ENCODE measurements at places on chromosomes 6 and 20.

- DNase-seq, result no peak
Measured at GRCh38 chr6:70860045-70860444, 96.8 kb downstream of the B3GAT2 start.

DNA sequence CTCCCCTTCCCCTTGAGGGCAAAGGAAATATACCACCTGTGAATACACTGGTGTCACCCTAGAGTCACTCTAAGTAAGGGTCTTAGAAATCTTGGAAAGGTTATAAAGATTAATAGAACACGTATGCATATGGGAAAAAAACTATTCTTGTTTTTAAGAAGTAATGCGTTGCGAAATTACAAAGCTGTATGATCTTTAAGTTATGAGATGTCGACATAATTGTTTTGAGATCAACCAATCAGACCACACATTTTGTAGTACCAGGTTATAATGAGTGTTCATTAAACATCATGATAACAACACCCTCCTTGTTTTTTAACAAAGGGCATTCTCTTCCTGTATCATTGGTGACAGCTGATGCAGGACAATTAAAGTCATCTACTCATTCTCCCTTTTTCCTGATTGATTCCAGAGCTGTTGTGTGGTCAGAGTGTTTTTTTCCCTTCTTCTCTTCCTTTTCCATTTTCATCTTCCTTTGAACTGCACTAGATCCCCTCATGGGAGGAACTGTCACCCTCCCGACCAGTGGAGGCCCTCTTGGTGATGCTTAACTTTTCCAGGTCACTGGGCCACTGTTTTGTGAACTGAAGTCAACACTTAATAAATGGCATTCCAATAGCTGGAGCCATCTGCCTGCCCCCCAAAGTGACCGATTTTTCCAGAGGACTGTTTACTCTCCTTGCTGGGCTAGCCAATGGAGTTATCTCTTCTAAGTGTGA is 37.0 kb downstream of the PRDM1 start:
- no peak for DNase-seq

DNA sequence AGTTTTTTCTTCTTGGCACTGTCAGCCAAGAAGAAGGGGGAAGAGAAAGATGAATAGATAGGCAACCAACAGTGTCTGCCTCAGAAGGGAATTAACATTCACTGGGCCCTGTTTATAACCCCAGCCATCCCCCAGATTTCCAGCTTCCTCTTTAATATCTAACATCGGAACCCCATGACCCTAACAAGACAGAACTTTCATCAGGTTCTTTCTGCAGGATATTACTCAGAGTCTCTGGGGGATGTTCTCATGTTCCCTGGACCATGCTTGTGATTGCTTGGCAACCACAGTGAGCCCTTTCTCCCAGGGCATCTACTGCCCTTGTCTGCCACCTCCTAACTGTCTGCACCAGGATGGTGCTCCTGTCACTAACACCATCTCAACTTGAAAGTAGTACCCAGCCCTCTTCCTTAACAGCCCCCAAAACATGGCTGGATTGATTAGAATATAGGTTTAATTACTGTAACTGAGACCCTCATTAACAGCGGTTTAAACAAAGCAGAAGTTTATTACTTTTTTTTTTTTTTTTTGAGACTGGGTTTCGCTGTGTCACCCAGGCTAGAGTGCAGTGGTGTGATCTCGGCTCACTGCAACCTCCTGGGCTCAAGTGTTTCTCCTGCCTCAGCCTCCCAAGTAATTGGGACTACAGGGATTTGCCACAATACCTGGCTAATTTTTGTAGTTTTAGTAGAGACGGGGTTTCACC is 12.0 kb upstream of the PTPN1 start:
- no peak for DNase-seq

GRCh38 chr20:37305079-37305478 is 15.6 kb downstream of the MANBAL start:
- no peak for DNase-seq

DNA sequence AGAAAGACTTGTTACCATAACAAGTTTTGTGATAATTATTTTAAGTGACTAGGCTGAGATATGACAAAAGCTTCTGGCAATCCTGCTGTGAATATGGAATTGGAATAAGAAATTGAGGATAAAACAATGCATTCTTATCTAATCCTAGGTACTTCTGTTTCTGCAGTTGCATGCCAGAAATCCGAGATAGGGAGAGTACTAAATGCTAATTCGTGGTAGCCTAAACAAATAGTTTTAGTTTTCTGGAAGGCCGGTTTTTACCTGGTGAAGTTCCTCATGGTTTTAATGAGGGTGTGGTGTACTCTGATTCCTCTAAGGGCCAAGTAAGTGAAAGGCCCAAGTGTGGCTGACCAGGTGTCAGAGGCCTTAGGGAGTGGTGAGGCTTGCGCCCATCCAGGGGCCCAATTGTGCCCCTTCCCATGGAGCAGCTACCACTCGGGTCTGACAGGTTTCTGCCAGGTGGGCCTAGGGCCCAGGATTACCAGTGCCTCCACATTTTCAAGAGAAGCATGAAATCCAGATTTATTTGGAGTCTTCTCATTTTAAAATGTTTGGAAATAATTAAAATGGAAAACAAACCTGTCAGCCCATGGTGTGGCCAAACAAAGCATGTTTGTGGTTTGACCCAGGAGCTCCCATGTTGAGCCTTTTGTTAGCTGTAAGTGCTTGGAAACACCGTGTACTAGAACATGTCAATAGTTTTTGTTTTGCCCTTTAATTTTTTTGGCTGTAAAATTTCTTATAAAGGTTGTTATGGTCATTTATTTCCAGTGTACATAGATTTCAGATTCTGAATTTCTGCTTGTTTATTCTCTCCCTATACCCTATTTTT is 6.6 kb downstream of the PLCB4 start:
- no peak for DNase-seq

DNA sequence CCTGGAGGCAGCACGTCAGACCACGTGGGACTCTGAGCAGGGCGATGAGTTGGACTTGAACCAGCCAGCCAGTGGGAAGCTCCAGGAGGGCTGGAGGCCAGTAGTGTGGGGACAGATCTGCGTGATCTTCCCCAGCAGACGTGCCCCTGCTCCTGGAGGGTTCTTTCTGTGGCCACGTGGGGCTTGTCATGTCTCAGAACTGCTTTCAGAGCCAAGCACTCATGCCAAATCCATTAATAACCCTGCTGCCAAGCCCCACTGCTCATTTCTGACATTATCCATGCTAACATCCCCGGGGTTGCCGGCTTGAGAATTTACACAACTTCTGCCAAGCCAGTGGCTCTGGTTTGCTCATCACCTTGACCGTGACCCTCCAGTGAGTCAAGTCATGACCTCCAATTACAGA is 38.3 kb downstream of the SIRPA start:
- DNase-seq, result no peak

GRCh38 chr6:169791721-169792131 is 40.3 kb downstream of the ERMARD start:
- DNase-seq, result no peak

DNA sequence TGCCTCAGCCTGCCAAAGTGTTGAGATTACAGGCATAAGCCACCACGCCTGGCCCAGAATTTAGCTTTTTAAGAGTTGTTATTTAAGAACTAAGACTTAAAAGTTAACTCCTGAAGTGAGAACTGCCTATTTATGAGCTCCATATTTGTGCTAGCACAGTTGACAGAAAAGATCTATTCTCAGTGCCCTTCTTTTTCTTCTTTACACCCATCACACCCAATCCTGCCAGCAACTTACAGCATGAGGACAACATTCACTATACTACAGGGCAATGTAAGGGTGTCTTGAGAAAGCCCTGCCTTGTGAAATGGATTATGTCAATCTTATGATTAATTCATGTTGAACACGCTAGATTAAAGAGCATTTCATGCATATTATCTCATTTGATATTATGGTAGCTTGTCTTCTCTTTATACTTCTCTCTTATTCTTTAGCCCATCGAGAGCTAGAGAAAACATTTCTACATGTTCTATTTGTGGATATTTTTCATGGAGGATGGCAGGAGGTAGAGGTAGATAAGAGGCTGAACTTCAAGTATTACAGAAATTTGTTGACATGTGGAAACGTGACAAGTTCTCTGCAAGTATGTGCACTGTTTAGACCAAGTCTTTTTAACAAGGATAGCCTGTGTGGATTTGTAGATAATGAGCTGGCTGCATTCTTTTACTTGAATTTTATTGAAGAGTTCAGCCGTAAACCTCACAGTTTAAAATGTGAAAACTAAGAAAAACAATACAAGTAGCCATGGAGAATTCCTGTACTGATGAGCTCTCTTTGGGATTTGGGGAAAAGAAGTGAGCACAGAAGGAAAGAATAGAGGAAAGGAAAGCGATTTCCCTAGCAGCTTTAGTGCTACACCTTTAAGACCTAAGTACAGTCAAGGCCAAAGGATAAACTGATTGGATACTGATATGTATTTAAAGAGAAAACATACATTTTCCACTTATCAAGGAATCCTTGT is 212.2 kb downstream of the ARHGAP18 start:
- DNase-seq, result no peak

DNA sequence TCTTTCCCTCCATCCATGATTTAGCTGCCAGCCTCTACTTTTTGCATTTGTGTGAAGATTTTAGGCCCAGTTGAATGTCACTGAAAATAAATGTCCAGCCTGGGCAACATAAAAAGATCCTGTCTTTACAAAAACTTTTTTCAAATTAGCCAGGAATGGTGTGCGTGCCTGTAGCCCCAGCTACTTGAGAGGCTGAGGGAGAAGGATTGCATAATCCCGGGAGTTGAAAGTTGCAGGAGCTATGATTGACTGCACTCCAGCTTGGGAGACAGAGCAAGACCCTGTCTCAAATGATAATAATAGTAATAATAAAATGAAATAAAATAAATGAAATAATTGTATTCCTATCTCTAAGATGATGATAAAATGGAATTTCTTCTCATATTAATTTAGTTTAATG is 5.0 kb upstream of the GFOD1 start:
- no peak for DNase-seq

DNA sequence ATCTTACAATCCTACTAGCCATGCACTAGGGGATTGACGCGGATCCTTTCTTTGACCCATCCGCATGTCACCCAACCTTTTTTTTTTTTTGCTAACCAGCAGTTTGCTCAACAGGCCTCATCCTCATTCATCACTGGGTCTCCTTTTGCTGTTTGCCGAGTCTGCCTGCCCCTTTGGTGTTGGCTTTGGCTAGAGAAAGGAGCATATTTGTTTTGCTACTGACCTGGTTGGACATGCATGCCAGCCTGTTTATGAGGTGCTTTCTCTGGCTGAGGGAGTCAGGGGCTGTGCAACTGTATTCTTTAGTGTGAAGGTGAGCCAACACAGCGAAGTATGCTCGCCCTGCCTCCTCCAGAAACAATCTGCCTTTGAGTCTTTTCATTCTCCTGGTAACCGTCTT is 40.2 kb downstream of the E2F3 start:
- no peak for DNase-seq

DNA sequence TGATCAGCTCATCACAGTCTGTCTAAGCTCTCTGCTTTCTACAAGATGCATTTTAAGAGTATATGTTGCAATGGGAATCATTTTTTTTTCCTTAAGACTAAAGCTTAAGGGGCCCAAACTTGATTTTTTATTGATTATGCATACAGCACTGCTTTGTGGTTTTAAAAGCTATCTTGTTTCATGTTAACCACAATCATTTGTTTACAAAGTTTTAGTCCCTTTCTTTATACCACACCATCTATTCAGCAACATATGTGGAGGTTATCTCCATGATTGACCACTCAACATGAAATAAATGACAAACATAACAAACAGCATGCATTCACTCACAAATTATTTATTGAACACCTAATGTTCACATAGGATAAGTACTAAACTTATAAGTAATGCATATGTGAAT is 119.1 kb downstream of the FHL5 start:
- DNase-seq, result no peak

- no peak for DNase-seq
Measured at GRCh38 chr6:18835976-18836375, 448.8 kb downstream of the RNF144B start.

- no peak for DNase-seq
Measured at GRCh38 chr6:150857062-150857944, 8.2 kb upstream of the MTHFD1L start.

- peak; percentile 30 for DNase-seq
Measured at GRCh38 chr6:46655803-46656202, 3.0 kb downstream of the SLC25A27 start.

- DNase-seq, result no peak
Measured at GRCh38 chr20:25193843-25194242, 1.7 kb upstream of the ENTPD6 start.

- no peak for DNase-seq
Measured at GRCh38 chr20:49385465-49385864, 97.0 kb downstream of the KCNB1 start.

All from 8988T (cell line).